HepG2 (cell line): ENCODE measurements at places on chromosomes 2 and 18. TPM values are rescaled to one million over a fixed set of nuclear protein-coding genes. Genes with fewer than 3 reads are reported as not detected.
A peak's percentile ranks its signal among the peaks of the same experiment; 100 is the strongest.

The SERPINB2 gene
- 0.10 and 0.11 TPM in 2 replicates for total RNA-seq

The DSG1 gene
- total RNA-seq = not detected in 2 replicates

The CASP8 gene
- total RNA-seq = 52.8 and 60.9 TPM in 2 replicates

The LTBP1 gene
- total RNA-seq = 0.22 and 0.34 TPM in 2 replicates

- peak; percentile 15 for DNase-seq
These were observed 55.0 kb downstream of the PMAIP1 start for GRCh38 chr18:59954755-59955156.

DNA sequence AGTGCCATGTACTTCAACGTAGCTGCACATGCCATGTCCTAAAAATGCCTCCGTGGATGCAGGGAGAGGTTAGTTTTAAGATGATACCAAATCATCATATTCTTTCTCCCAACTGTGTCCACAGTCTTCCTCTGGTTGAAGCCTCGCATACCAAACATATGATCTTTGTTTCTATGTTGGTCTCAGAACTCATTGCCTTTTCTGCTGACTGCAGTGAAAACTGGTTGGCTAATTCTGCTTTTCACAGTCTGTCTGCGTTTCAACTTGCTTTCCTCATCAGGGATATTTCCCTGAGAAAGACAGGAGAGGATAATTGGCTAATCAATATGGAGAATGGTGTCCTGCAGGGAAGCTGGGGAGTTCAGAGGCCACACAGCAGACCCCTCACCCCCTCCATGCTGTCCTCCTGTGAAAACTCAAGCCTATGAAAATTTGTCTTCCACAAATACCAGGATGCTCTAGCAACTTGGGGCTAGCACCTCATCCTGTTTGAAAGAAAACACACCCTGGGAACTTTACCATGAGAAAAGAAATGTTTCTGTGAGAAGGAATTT, 192.2 kb upstream of the PXDN start:
- DNase-seq = no peak

DNA sequence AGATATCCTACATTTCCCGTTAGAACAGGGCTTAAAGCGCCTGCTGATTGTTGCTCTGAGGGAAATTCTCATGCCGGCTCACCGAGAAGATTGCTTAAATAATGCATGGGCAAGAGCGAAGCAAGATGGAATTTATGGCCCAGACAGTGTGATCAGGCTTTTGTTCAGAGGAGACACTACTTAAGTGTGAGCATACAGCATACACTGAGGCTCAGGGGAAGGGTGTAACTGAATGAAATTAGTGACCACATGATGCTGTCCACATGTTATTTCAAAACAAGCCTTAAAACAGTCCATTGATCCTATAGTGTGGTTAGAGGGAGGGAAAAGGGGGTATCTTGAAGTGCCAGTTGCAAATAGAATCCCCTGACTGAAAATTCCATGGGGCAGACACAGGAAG, 125.5 kb downstream of the RAPGEF4 start:
- no peak for DNase-seq

- DNase-seq = no peak
These were observed 8.8 kb upstream of the RAPH1 start for GRCh38 chr2:203543898-203544328.

DNA sequence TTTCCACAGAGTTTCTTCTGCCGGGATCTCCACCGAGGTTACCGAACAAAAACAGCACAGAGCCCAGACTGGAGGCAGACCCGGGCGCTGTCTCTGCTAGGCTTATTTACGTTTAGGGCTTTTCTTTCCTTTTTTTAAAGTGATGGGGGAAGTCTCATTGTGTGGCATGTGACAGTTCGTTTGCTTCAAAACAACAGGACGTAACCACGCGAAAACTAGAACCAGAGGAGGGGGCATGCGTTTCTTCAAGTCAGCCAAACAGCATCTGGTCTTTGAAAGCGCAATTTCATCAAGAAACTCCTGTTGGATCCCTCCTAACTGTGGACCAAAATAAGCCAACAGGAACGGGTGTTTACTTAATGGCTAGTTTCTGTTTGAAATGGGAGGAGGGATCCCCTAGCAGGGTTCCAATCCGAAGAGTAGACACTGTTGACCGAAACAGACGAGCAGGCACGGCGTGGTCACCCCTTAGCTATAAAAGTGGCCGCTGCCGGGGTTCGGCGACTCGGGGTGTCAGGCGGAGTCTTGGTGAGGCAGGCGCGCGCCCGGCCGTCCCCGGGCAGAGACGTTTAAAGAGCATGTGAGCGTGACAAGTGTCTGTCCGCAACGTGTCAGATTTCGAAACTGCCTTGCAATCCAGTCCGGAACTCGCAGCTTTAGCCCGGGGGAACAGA, 997 bp upstream of the TGIF1 start:
- DNase-seq = peak; percentile 91
